ENCODE measurements at places on chromosomes 2 and 18.

GRCh38 chr2:175560521-175561169 is 379.1 kb upstream of the ATP5MC3 start:
- DNase-seq, result no peak

GRCh38 chr2:183998041-183998796 is 600.1 kb upstream of the ZNF804A start:
- DNase-seq, result no peak

- no peak for DNase-seq
Observed at GRCh38 chr2:75199428-75200011, at the start of gene TACR1. TACR1 (minus strand) TSS chr2:75199520; CDS start chr2:75198934, 586 bp downstream.

DNA sequence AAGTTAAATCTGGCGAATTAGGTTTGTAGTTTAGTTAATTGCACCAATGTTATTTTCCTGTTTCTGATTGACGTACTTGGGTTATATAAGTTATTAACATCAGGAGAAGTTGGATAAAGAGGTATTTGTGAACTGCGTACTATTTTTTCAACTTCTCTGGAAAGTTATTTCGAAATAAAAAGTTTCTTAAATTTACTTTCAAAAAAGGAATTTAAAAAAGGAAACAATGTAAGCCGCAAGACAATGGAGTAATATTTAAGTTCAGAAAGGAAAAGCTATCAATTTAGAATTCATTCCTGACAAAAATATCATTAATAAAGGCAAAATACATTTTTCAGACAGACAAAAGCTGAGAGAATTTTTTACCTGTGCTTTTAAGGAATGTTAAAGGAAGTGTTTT is 47.7 kb downstream of the RAB10 start:
- no peak for DNase-seq

- no peak for DNase-seq
Observed at GRCh38 chr2:96528006-96528699, 8.4 kb upstream of the ARID5A start.

DNA sequence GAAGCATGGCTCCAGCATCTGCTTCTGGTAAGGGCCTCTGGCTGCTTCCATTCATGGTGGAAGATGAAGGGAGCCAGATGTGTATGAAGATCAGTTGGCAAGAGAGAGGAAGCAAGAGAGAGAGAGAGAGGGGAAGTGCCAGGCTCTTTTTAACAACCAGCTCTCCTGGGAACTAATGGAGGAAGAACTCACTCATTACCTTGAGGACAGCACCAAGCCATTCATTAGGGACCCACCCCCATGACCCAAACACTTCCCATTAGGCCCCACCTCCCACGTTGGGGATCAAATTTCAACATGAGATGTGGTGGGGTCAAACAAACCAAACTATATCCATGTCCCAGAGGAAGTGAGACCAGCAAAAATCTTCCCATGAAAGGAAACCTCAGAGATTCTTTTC is 124.8 kb upstream of the SIX2 start:
- DNase-seq, result no peak

GRCh38 chr2:189516546-189516945 is 64.0 kb downstream of the SLC40A1 start:
- no peak for DNase-seq

- no peak for DNase-seq
Observed at GRCh38 chr2:82089518-82089917, 1785.0 kb upstream of the LRRTM1 start.
